Upper lobe of left lung (tissue), 6 donors: ENCODE measurements at places on chromosomes 1 and 21. TPM values are rescaled to one million over a fixed set of nuclear protein-coding genes. Genes with fewer than 3 reads are reported as not detected.

TTC34 gene
- 1.8 TPM for total RNA-seq

DNA sequence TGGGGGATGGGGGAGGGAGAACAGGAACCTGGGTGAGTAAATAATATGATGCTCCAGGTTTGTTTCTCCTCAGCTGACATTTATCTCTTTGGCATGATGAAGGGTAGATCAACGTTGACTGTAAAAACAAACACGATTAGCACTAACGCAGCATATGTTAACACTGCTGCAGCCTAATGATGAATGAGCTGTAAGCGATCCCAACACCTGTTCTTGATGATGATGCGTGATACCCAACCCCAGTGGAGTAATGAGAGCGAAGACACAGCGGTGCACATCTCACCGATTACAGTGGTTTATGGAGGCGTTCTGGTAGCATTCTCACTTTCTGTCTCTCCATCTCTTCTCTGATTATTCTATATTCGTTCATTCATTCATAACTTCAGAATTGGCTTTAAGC lies 640.4 kb downstream of the USP25 start:
- no peak for DNase-seq

CLCA4 gene
- not detected for total RNA-seq

GRCh38 chr1:100463791-100464424 lies 74.0 kb upstream of the GPR88 start:
- peak; percentile 73 for DNase-seq

SYPL2 gene
- 1.1 TPM for total RNA-seq

CZIB gene
- 28.0 TPM for total RNA-seq

- DNase-seq: peak; percentile 83
Measured at GRCh38 chr21:37006486-37007291, at the start of gene RIPPLY3. RIPPLY3 (plus strand) TSS chr21:37006702; CDS start chr21:37006773, 71 bp downstream.

GRCh38 chr1:225427235-225428067 lies at the start of gene LBR:
LBR (minus strand) TSS chr1:225428038; CDS start chr1:225424075, 3,963 bp downstream.
- peak; percentile 92 for DNase-seq

- no peak for DNase-seq
Measured at GRCh38 chr1:90881034-90881433, 140.8 kb downstream of the ZNF644 start.

- DNase-seq: no peak
Measured at GRCh38 chr1:246651012-246651695, 73.1 kb upstream of the SCCPDH start.

MYOM3 gene
- not detected for total RNA-seq

GRCh38 chr1:153760440-153760839 lies 14.8 kb upstream of the SLC27A3 start:
- DNase-seq: peak; percentile 23

- DNase-seq: no peak
Measured at GRCh38 chr1:10635085-10635896, 160.5 kb downstream of the PEX14 start.
